ENCODE measurements at places on chromosomes 7 and 10. TPM values are rescaled to one million over a fixed set of nuclear protein-coding genes. Genes with fewer than 3 reads are reported as not detected.

Gene PPP1R17
- total RNA-seq, result 2.5 TPM

Gene POMZP3
- total RNA-seq, result 6.2 TPM

Gene LRRC61
- 1.0 TPM for total RNA-seq

Gene DCLRE1A
- total RNA-seq, result 11.4 TPM

Gene GRID2IP
- 1.0 TPM for total RNA-seq

Gene TMEM273
- not detected for total RNA-seq

Gene HOXA10
- total RNA-seq, result not detected

Gene ITGB8
- 3.6 TPM for total RNA-seq

Gene RAMP3
- total RNA-seq, result 0.88 TPM

Gene RHEB
- total RNA-seq, result 132 TPM

GRCh38 chr10:88805361-88805760, 2.8 kb downstream of the LIPM start:
- no peak for DNase-seq

DNA sequence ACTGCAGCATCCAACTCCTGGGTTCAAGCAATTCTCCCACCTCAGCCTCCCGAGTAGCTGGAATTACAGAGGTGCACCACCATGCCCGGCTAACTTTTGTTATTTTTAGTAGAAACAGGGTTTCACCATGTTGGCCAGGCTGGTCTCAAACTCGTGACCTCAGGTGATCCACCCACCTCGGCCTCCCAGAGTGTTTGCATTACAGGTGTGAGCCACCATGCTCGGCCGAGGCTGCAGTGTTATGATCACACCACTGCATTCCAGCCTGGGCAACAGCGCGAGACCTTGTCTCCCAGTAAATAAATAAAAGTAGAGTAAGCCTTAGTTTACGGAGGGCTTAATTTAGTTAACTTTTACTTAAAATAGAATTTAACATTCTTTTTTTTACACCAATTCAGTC, 23.7 kb upstream of the IGF2BP3 start:
- DNase-seq, result no peak

DNA sequence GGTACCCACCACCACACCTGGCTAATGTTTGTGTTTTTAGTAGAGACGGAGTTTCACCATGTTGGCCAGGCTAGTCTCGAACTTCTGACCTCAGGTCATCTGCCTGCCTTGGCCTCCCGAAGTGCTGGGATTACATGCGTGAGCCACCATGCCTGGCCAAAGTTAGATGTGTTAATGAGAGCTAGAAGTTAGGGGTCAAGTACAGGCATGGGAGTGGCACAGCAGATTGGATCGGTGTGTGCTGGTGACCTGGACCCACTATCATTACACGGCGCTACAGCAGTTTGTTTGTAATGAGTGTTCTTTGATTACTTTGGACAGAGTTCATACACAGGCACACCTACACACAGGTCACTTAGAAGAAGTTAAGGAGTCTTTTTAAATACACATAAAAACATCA, 36.7 kb downstream of the DNAJB6 start:
- DNase-seq, result no peak

DNA sequence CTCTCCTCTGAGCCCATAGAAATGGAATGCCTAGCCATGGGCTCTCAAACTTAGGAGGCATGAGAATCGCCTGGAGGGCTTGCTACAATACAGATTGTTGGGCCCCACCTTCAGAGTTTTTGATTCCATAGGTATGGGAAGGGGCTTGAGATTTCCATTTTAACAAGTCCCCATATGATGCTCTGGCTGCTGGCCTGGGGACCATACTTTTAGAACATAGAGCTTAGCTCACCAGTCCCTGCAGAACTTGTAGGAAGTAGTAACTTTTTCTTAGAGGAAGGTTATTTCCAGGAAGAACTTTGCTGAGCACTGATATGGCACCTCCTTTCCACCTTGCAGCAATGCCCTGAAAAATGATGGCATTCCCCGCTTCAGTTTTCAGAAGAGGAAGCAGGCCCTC, 177.0 kb upstream of the ZMIZ1 start:
- DNase-seq, result no peak

DNA sequence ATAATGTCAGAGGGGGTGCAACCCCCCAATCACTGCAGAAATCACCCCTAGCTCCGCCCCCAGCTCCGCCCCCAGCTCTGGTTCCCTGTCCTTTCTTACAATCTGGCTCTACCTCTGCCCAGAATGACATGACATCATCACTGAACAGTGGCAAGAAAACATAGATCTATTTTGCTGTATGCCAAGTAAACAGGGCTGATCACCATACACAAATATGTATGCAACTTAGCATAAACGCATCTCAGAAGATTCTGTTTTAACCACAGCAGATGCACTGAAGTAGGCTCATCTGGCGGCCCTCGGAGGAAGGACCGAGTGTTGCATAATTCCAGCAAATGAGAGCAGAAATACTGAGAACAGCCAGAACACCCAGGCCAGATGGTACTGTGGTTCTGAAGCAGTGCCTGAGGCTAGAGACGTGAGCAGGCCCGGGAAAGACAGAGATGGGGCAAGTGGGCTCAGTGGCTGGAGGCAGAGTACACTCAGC, 293.3 kb upstream of the KLF14 start:
- no peak for DNase-seq

DNA sequence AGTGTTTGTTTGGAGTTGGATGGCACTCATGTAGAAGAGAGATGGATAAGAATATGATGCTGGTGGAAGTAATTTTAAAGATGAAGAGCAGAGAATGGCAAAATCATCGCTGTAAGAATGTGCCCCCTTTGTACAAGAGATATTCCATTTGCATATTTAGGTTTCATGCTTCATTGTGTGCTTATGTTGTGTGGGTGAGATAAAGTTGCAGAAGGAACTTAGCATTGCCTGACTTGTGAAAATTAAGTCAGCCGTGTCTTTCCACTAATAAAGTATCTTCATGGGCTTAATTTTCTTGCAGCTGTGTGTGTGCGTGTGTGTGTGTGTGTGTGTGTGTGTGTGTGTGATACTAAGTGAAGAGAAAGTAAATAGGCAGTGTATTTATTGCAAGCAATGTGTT, 381.9 kb downstream of the OTUD1 start:
- DNase-seq, result no peak

DNA sequence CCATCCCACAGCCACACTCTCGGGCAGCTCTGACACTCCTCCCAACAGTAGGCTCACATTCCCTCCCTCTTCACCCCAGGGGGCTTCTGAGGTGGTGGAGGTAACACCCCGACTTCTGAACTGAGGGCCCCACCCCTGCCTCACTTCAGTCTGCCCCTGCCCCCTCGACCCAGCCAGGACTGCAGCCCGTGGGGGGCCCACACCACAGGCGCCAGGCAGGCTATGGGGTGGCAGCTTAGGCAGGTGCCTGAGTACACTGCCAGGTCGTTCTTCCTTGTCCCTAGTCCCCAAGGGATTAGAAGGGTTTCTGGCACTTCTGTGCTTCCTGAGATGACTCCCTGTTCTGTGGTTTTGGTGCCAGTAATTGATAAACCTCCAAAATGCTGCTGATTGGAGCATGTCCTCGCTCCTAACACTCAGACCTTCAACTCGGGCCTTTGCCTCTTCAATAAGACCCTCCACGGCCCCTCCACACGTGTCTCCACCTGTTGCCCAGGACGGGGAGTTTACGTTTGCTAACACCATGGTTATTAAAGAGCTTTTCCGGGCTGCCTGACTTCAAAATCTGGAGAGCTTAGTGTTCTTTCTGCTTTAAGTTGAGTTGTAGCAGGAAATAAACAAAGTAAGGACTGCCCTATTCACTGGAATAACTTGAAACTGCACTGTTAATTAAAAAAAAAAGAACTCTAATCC, 23.8 kb upstream of the LARP4B start:
- DNase-seq, result no peak

DNA sequence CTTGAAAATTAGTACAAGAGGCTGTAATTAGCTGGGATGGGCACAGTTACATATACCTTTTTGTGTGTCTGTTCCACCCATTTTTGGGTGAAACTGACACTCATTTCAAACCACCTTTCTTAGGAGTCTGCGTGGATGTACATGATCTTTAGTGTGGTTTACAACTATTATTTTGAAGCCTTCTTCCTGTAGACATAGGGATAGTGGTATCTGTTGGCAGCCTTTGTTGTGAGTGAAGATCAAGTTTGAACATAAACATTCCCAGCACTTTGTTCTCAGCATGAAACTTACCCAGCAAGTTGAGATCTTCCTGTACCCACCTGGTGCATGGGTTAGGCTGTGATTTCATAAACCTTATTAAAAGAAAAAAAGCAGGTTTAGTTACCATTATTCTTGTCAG, 2.0 kb downstream of the BAG3 start:
- no peak for DNase-seq

DNA sequence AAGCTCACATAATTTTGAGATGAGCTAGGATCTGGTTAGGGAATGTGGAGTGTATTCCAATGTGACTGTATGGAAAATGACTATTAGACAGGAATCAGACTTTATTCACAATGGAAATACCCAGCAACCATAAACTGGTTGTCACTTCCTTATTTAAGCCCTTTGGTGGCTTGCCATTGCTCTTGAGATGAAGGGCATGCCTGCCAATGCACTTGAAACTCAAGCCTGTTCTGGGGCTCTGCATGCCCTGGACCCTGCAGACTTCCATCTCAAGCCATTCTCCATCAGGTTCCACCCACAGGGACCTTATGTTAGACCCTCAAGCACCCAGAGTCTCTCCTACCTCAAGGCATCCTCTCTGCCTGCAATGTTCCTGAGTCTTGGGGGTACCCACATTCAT, 145.5 kb downstream of the MPP7 start:
- DNase-seq, result no peak

DNA sequence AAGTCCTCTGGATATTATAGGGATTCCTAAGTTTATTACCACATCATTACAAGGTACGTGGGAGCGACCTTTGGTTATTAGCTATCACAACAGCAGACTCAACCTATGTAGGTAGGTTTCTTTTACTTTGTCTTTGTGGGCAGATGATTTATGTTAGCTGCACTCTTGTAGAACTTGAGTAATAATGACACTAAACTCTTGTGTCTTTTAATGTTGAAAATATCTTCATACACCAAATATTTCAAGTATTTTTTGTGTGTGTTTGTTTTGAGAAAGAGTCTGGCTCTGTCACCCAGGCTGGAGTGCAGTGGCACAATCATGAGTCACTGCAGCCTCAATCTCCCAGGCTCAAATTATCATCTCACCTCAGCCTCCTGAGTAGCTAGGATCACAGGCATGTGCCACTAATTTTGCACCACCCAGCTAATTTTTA, 19.2 kb upstream of the SUPV3L1 start:
- DNase-seq, result no peak
